NCI-H1417 (cell line): ENCODE measurements at places on chromosomes 2 and 18.

DNA sequence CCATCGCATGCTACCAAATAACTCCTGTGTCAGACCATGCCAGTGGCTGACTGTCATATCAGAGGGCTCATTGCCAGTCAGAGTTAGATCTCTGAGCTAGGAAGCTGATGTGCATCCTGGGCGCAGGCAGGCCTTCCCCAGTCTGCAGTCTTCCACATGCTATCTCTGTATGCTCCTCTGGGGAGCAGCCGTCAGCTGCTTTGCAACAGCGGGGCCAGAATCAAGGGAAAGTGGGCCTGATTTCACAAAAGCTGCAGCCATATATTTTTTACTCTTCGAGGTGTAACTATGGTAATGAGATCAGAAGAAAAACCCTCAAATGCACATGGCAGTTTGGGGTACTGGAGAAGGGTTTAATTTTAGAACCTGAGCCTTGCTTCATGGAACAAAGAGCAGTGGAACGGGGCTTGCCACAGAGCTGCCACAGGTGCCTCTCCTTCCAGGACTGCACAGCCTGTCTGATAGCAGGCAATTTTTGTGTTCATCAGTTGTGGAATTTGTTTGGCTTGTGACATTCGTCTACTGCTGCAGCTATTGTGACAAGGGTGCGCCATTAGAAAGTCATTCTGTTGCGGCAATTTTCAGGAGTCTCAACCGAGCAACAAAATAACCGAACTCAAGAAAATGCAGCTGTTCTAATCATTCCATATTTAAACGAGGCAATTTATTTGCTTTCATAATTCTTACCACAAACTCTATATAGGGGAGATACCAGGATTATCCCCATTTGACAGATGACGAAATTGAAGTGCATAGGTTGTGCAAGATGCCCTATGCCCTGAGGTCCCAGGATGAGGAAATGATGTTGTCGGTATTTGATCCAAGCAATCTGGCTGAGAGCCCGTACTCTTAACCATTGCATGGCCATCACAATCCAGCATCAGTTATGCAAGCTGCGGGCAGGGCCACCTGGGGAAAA lies 109.6 kb upstream of the CYRIA start:
- no peak for DNase-seq

DNA sequence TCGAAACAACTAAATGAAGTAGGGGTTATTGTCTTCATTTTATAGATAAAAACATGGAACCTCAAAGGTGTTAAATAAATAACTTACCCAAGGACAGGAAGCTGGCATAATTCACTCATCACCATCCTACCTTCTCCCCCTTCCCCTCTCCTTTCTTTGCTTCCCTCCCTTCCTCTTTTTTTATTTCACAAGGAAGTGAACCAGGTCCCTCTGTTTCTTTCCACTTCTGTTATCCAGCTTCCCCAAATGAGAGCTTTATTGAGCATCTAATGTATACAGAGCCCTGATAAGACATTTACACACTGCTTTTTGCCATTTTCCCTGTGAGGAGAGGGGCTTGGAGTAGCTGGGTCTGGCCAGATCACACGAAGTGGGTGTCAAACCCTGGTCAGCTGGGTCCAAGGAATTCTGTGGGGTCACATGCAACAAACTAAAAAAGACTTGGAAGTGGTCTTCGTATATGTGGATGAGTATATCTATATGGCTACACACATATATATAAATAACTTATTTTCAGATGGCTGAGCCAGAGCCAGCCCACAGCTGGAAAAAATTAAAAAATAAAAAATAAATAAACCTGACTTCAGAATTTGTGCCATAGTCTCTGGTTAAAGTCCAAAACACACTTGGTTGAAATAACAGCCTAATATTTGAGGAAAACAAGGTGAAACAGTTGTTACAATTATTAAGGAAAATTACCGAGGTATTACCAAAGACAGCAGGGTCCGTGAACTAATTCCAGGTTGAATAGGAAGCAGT lies 49.3 kb upstream of the FOSL2 start:
- DNase-seq, result no peak

DNA sequence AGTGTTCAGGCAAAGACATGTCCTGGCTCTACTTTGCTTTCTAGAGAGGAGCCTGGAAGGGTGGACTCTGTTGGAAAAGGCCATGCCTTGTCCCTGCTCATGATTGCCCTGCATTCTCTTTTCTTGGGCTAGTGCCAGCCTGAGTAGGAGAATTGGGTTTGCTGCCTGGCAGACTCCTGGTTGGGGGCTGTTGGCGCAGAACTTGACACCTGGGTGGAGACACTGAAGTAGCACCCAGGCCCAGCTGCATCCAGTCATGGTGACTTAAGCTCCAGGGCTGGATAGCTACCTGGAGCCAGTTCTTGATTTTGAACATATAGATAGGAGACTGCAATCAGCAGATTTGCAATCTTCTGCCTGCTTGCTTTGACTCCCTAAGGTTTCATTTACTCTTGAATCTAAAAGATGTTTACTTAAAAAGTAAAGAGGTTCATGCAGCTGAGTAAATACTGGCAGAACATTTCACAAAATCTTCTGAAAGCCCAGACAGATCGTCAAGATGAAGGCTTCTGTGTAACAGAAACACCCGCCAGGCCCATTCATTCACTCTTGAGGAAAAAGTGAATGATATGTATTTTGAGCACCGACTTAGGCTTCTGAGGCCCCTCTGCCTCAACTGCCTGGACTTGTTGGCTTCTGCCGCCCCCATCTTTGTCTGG lies 38.0 kb upstream of the YWHAQ start:
- DNase-seq, result peak; percentile 95

GRCh38 chr18:72601481-72601880 lies 57.3 kb upstream of the CBLN2 start:
- no peak for DNase-seq

- no peak for DNase-seq
Observed at GRCh38 chr2:182412858-182413257, 14.0 kb downstream of the PDE1A start.

DNA sequence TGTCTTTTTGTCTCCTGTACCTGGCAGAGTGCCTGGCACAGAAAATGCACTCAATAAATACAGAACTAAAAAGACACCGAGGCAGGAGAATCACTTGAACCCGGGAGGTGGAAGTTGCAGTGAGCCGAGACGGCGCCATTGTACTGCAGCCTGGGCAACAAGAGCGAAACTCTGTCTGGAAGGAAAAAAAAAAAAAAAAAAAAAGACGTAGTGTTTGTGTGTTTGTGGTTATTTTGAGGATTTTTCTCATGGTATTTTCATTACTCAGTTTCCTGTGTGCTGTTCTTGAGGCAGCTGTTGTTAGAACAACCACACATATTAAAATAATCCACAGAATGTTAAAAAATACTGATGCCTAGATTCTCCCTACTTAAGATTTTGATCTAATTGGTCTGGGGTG lies 519.2 kb upstream of the SPHKAP start:
- no peak for DNase-seq

DNA sequence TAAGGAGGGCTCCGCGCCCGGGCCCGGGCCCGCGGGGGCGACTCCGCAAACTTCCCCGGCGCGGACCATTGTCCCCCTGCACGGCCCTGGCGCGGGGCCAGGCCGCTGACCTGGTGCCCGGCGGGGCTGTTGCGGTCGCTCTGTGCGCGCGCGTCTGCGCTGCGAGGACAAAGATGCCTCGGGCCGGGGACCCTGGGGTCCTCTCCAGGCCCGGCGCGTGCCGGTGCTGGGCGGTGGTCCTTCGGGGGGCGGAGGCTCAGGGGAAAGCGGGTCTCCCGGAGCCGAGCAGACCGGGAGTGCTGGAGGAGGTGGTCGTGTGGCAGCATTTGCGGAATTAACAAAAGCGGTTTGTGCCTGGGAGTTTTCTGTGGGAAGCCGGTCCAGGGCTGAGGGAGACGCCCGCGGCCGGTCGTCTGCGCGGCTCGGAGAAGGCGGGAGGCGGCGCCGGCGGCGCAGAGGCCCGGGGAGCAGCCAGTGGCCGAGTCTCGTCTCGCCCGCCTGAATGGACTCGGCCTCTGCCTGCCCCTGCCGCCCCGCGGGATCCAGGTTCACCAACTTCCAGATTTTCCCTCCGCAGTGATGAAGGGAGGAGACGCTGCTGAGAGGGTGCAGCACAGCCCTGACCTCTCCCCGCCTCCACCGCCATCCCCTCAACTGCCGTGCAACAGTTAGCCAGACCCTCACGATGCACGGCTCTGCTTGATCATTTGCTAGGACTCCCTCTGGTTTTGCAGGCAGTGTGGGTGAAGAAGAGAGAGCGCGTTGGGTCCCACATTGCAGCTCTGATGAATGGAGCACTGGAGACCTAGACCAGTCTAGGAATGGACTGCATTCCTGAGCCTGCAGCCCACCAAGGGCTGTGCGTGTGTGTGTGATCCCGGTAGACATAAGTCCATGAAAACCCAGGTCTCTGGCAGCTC lies 705 bp downstream of the EFR3B start:
- DNase-seq, result peak; percentile 90

DNA sequence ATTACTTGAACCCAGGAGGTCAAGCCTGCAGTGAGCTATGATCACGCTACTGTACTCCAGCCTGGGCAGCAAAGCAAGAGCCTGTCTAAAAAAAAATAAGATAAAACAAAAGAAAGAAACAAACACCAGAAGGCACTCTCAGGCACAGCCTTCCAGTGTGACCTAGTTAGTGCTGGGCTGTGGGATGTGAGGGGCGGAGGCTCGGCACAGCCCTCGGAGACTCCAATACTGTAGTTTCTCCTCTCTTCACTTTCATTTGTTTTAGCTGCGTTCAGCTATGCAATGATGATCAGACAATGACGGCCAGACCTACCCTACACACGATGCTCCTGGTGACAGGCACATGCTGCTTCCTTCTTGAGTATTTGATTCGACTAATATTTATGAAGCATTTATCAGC lies 127.7 kb downstream of the SOCS6 start:
- no peak for DNase-seq

- DNase-seq, result peak; percentile 0
Observed at GRCh38 chr2:160371251-160372009, 122.2 kb downstream of the RBMS1 start.

- no peak for DNase-seq
Observed at GRCh38 chr2:85589982-85590791, 5.4 kb upstream of the RNF181 start.

DNA sequence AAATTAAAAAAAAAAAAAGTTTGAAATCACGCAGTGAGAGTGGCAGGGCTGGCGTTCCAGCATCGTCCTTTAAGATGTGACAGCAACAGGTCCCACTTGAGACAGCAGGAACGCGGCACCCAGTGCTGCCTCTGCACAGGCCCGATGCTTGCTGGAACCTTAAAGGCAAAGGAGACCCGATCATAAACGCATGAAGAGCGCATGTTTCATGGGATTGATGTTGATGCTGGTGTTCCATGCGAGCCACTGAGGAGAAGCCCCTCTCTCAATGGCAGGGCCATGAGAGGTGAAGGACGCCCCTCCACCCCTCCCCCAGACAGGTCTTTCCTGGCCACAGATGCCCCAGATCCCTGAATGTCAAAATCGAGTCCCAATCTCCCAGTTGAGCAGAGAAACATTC lies 17.9 kb upstream of the ALPI start:
- DNase-seq, result no peak

GRCh38 chr2:62736899-62737559 lies 31.5 kb downstream of the EHBP1 start:
- no peak for DNase-seq

DNA sequence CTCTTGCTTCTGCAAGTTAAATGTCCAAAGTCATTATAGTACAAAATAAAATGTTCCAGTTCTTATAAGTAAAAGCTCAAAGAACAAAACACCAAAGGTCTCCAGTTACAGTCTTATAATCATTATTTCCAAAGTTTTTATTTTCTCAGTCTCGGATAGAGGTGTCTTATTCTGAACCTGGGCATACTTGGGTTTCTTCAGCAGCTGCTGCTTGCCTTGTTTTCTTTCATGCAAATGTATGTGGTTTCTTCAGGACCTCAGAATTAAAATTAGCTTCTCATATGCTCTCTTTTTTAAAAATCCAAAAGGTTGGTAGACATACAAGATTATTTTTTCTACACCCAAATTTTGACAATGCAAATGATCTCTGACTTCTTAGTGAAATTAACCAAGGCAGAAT lies 383.0 kb downstream of the METTL4 start:
- no peak for DNase-seq

- DNase-seq, result no peak
Observed at GRCh38 chr2:109054865-109055264, 65.8 kb upstream of the EDAR start.

- DNase-seq, result no peak
Observed at GRCh38 chr2:29195796-29196195, 80.6 kb downstream of the CLIP4 start.

- peak; percentile 93 for DNase-seq
Observed at GRCh38 chr18:54783139-54783538, 45.1 kb upstream of the RAB27B start.

DNA sequence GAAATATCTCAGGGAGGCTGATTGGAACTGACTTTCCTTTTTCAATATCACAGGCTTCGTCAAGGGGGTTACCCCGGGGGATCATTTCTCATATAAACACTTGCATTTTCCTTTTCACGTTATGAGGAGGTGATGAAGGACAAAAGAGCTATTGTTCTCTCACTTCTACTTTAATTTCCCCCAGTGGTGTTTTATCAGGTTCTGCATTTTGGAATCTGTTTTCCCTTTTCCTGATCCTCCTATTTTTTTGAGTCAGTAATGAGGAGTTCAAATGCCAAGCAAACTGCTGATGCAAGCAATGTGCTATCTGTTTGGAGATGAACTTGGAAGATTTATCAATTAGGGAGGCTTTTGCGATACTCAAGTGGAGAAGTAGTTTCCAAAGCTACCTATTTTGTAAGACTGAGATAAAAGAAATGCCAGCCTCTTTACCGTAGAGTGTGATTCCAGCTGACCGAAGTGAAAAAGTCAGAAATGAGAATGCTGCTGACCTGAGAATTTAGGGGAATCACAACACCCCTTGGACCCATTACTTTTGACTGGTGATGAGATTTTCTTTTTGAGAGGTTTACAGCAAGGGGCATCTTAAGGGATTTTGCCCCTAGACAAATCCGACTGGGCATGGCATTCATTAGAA lies 556.0 kb downstream of the RNF144A start:
- DNase-seq, result no peak

DNA sequence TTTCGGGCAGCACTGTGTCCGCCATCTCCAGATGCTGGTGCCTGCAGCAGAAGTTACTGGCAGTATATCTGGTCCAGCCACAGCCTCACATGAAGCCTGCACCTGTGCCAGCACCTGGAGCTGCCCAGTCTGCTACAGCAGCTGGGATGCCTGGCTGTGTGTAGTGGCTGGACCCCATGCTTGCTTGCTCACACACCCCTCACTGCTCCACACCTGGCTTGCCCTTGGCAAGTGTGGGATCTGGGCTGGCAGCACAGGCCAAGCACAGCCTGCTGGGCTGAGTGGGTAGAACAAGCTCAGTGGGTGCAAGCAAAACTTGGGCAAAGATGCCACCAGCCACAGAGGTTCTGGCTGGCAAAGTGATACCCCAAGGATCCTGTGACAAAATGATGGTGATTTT lies 209.4 kb upstream of the RASGRP3 start:
- no peak for DNase-seq

DNA sequence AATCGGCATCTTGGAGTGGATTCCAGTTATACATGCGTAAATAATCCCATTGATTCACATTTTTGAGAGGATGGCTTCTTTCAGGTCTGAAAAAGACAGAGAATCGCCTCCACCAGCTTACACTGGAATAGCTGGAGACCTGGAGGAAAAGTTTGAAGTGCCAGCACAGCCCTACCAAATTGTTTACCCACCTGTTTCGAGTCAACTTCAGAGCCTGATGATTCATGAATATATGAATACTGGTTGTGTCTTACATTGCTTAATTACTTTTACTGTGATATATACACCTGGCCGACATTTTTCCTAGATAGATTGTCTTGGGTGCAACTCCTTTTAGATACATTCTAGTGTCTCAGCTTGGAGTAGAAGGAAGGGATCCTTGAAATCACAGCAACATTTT lies 335 bp upstream of the NCKAP5 start:
- no peak for DNase-seq
